ENCODE measurements at places on chromosomes 12 and 14.
A peak's percentile ranks its signal among the peaks of the same experiment; 100 is the strongest.

GRCh38 chr14:101449114-101449513 is 112.2 kb upstream of the DIO3 start:
- no peak for DNase-seq

- no peak for DNase-seq
Observed at GRCh38 chr14:100736269-100737180, 9.8 kb downstream of the DLK1 start.

- DNase-seq: no peak
Observed at GRCh38 chr14:62084020-62084419, 321.8 kb downstream of the SNAPC1 start.

DNA sequence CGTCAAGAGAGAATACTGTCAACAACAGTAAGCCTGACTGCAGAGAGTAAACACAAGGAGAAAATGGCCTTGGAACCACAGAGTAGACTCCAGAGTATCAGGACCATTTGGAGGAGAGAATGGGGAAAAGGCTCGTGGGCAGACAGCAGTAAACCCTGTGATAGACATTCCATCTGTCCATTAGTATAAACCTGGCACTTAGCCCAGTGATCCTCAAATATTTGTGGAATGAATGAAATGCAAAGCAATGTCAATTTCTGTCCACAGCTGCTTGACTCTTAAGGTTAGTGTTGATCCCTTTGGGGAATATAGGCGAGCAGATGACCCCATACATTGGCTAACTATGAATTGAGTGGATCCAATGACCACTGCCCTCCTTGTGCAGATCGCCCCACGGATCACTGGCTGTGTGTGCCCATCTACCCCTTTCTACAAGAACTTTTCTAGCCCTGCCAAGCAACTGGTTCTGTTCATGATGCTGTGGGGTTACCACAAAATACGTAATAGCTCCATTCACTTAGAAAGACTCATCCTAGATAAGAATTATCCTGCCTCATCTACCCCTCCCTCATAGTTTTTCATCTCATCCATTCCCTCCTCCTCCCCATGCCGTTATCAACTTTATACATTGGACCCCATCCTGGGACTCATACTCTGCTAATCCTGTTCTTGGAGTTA is 846.8 kb downstream of the NRXN3 start:
- DNase-seq: no peak

GRCh38 chr12:47165934-47166333 is 86.2 kb upstream of the AMIGO2 start:
- DNase-seq: no peak

DNA sequence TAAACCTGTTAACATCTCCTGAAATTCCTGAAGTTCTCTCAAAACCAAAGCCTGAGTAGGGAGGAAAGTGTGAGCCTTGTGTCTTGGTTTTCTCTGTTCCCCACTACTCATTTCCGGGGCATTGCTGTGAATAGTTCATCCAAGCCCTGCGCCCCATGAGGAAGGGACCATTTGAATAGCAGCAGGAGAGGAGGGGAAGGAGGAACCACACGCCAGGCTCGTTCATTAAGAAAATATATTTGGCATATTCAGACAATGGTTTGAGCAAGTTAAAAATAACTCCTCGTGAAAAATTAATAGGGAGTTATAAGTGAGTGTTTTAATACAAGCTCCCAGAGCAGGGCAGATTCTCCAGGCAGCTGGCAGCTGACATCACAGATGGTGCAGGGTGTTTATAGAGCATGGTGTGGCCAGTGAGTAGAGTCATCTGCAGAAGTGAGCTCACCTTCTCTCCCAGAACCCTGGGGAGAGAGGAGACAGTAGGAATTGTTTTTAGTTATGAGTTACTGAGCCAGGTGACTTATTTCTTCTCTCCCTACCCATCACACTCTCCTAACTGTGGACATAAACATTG is 29.5 kb upstream of the CISTR start:
- no peak for DNase-seq

- no peak for DNase-seq
Observed at GRCh38 chr12:58463051-58463450, 457.3 kb downstream of the LRIG3 start.

DNA sequence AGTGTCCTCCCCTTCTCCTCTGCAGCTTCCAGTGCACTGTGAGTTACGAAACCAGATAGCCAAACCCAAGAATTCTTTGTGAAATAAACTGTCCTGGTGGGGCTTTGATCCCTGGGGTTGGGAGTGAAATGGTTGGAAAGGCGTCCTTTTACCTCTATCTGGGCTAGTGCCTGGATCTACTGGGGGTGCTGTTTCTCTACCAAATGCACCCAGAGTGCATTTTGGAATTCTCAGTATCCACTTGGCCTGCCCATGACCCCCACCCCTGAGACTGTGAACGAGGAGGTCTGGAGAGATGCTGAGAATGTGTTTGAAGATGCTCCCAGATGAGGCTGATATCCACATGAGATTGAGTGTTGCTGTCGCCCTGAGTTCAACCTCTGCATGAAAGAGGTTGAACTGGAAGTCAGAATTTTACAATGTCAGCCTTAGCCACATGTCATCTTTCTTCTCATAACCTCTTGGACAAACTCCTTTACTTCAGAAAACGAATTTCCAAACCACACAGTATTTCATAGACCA is 87.1 kb upstream of the CLMN start:
- no peak for DNase-seq

DNA sequence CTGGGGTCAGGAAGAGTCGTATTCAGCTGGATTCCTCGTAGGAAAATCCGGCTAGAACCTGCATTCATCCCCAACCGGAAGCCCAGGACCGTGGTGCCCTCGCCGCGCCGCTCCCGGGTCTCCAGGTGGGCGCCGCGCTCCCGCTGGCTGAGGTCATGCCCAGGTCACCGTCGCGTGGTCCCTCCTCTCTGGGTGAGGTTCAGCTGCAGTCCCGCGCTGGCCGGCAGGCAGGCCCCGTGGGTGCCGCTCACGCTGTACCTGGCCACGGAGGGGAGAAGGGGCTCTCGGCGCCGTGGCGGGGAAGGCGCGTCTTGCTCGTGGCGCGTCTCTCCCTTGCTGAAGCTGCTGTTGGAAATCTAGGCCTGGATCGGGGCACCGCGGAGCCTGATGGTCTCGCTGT is 44.5 kb downstream of the LRTM2 start:
- no peak for DNase-seq

GRCh38 chr14:101561145-101561896 is at the start of gene DIO3:
Gene DIO3, plus strand, starts transcription at chr14:101561495.
- DNase-seq: no peak

- DNase-seq: peak; percentile 45
Observed at GRCh38 chr12:104219361-104219892, 3.8 kb downstream of the TXNRD1 start.

DNA sequence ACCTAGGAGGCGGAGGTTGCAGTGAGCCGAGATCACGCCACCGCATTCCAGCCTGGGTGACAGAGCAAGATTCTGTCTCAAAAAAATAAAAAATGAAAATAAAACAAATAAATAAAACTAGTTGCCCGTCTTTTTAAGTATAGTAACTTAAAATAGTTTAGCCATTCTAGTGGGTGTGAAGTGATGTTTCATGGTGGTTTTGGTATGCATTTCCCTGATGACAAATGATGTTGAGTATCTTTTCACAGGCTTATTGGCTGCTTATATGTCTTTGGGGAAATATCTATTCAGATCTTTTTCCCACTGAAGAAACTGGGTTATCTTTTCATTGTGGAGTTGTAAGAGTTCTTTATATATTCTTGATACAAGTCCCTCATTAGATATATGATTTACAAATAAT is 102.4 kb upstream of the METAP2 start:
- no peak for DNase-seq

- DNase-seq: no peak
Observed at GRCh38 chr14:105622329-105622955, 96.1 kb downstream of the TMEM121 start.
